ENCODE measurements at places on chromosomes 16 and 17.

DNA sequence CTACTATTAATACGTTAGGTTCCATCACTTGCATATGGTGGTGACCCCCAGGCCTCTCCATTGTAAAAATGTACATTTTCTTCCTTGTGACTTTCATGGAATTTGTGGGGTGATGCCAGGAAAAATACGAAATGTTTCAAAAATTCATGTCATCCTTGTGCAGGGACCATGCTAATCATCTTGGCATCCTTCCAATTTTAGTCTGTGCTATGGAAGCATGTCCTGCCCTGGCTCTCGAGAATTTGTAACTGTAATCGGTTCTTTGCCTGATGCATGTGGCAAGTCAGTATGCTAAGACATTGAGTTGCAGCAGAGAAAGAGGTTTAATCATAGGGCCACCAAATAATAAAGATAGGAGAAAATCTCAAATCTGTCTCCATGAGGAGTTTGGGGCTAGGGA lies 14.3 kb upstream of the GINS3 start:
- DNase-seq = no peak

DNA sequence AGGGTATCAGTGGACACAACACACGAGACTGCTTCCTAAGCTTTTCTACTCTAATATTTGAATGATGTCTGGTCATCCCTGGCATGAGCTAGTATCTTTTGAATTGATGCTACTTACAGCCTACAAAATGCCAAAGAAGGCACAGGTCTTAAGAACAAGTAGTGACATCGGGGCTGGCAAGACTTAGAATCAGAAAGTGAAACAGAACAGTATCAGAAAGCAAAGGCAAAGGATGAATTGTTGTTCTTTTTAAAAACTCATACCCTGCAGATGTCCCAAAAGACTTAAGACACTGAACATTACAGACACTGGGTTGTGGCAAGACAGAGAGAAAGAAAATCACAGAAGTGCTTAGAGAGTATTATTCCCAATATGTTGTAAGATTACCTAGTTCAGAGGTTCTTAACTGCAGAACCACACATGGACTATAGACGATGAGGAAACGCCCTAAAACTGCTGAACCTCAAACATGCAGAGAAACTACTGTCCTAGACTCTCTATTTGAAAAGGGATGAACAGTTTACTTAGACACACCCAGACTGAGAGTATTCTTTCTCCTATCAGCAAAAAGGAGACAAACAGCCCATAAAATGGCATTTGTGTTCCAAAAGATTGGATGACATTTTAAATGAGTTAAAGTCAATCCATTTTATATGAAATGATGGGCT lies 12.5 kb downstream of the ZNF19 start:
- no peak for DNase-seq

DNA sequence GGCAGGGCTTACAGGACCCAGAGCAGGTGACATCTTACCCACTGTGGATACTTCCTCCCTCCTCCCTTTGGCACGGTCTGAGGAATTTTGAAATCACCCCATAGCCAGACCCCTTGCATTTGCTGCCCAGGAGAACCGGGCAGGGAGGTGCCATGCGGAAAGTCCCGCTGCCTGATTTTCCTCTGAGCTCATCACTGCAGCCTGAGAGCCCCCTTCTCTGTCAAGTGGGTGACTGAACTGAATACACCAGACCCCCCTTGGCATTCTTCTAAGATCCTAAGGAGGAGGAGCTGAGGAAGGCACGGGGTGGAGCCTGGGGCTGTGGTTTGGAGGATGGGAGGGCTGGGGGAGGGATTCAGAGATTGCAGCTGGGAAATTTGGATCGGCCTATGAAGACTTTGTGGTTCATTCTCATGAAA lies 173.4 kb downstream of the RAB11FIP4 start:
- no peak for DNase-seq

- no peak for DNase-seq
These were observed 413.3 kb upstream of the EEF2KMT start for GRCh38 chr16:5510819-5511370.

DNA sequence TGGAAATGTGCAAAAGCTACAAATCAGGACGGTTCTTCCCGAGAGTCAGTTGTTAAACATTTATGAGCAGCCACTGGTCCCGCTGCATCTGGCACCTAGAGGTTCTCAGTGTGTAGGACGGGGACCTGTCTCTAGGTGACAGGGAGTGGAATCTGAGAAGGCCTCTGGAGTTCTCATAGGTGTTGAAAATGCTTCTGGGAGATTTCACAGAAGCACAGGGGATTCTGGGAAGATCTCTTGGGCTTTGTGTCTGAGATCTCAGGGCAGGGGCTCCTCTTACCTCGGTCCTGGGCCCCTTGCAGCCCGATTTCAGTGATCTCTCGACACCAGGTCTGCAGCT lies 8.9 kb downstream of the ALOX15 start:
- DNase-seq = no peak

- DNase-seq = no peak
These were observed 8.2 kb downstream of the CD300LF start for GRCh38 chr17:74704544-74704943.

- no peak for DNase-seq
These were observed 42.7 kb downstream of the STAT3 start for GRCh38 chr17:42345396-42346073.

- DNase-seq = no peak
These were observed 14.7 kb upstream of the TRIM25 start for GRCh38 chr17:56928586-56928985.

DNA sequence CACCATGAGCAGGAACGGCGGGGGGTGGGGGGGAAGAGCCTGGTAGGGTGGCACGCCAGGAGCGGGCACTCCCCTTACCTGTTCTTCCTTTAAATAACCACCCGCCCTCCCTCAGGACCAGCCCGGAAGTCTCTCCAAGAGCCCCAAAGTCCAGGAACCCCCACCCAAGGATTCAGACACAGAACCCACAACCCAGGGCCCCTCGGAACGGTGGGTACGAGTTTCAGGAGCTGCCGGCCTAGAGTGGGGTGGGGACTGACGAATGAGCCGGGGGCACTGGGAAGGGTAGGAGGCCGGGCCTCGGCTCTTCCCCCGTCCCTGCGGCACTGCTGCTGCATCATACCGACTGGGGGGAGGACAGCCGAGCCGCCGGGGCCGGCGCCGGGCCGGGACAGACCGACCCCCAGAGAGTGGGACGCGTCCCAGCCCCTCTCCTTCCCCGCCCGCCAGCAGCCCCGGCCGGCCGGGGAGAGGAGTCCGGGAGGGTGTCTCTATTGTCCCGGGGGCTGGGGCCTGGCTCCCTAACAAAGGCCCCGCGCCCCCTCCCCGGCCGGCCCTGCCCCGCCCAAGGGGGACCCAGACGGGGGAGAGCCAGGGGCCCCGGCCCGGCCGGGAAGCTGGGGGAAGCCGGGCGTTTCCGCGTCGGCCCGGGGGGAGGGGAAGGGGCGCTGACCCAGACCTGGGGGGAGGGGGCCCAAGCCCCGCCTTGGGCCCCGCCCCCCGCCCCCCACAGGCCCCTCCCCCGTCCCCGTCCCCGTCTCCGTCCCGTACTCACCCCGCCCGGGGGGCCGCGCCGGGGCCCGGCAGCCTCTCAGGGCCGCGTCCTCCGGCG lies 747 bp downstream of the ATXN7L3 start:
- DNase-seq = peak; percentile 66

DNA sequence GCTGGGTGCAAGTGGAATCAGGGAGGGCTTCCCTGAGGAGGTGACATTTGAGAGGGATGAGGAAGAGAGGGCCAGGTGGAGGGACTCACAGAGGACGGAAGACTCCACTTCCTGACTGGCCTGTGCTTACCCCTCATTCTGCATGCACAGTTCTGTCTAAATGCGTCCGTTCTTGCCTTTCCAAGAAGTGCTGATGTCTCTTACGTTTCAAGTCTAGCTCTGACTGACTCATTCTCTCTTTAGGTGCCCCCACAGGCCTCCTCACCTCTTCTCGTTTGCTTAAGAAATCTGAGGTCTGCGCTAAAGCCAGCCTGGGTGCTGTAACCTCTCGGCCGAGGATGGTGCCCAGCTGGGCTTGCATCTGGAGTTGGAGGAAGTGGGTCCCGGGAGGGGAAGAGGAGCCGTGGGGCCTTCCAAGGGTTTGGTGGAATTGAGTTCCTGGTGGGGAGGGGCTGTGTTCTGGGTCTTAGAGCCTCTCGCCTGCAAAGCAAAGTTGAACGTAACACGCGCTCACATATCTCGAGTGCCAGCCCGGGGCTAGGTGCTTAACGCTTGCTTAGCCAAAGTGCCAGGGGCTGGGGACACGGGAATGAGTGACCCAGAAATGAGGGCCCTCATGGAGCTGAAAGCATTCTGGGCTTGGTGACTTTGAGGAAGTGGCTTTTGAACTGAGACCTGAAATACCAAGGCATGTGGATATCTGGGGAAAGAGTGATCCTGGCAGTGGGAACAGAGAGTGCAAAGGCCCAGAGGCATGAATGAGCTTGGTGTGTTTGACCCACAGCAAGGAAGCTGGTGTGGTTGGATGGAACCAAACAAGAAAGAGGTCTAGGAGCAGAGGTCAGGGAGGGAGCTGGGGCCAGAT lies 4.8 kb downstream of the IL4R start:
- peak; percentile 48 for DNase-seq

- DNase-seq = no peak
These were observed 475.9 kb downstream of the GRIN2A start for GRCh38 chr16:9706217-9706836.

DNA sequence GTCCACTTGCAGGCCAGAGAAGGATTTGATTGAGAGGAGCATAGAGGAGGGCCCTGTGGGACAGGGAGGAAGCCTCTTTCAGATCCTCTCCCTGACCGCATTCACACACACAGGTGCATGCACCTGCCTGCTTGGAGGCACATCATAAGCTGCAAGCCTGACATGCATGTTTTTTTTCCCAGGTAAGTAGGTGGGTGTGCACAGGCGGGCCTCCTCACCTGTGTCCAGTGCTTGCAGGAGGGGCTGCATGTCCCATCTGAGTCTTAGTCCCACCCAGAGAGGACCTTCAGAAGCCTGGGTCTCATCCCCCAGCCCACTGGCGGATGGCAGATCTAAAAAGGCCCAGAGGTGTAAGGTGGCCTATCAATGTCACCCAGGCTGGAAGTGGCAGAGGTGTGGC lies 130.8 kb downstream of the TMEM132E start:
- no peak for DNase-seq

DNA sequence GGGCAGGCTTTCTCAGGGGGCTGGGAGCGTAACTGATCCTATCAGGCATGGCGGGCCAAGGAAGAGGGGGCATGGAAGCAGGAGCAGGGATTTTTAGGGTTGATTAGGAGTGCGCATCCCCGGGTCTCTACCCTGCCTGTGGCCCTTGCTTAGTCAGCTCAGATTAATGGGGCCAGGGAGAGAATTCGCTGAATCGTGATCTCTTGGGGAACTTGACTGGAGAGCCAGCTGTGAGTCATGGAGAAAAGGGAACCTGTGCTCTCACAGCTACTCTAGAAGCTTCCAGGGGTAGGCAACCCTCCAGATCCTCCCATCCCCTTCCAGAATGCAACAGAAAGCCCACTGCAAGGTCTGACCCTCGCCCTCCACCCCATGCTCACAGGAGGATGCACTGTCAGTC lies 3.6 kb downstream of the FOXN1 start:
- DNase-seq = no peak

- DNase-seq = peak; percentile 52
These were observed 67.0 kb downstream of the TUBD1 start for GRCh38 chr17:59825533-59826322.

GRCh38 chr16:3997231-3997841 lies 116.8 kb upstream of the CREBBP start:
- no peak for DNase-seq
